ENCODE measurements at places on chromosomes 4 and X. TPM values are rescaled to one million over a fixed set of nuclear protein-coding genes. Genes with fewer than 3 reads are reported as not detected.

Gene FATE1
- total RNA-seq: 5.5 TPM

Gene PITX2
- total RNA-seq: 0.33 TPM

DNA sequence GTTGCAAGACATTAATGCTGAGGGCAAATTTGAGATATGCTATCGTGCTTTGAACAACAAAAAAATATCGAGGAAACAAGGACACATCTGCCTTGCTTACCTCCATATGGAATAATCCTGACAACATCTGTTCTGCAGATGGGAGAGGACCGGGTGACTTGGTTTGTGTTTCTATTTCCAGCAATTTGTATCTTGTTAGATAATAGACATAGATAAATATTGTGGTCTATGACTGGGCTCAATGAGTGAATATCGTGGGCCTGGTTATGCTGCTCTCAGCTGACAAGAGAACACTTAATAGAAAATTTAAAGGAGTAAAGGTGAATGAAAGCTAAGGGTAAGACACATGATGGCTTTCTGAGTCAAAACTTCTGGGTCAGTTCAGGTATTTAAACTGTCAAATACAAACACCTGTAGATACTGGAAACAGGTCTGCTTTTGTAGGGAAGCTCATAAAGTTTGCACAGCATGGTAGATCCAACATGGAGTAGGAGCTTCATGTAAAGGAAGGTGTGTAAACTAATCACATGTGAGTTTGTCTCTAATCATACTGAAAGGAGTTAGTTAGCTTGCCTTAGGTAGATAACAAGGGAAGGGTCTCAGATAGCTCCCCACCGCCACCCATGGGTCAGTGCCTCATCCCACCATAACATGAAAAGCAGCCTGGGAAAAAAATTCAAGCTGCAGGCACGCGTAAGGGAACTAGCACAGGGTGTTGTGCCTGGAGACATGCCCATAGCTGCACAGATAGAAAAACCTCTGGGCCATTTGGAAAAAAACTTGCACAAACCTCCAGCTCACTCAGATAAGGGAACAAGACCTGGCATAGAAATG lies 904.1 kb upstream of the EPHA5 start:
- no peak overlapping the region for H3K4me3 ChIP-seq
- H3K4me1 ChIP-seq: no peaks in the 10 kb centered on the region
- no peaks in the 10 kb centered on the region for H3K36me3 ChIP-seq
- H3K27me3 ChIP-seq: no peaks in the 10 kb centered on the region
- no peak for DNase-seq

GRCh38 chrX:40120838-40121580 lies 23.3 kb upstream of the BCOR start:
- no peaks in the 10 kb centered on the region for H3K36me3 ChIP-seq
- no peak overlapping the region for H3K4me3 ChIP-seq
- H3K4me1 ChIP-seq: peaks cover 2% of the 10 kb centered on the region
- H3K27me3 ChIP-seq: no peaks in the 10 kb centered on the region
- DNase-seq: no peak
- H3K27ac ChIP-seq: peak overlapping the region; percentile 32

Gene SYTL4
- 0.94 TPM for total RNA-seq
